ENCODE measurements at places on chromosomes 13 and 19.

- no peak for DNase-seq
Observed at GRCh38 chr13:43088093-43088511, 64.7 kb downstream of the DNAJC15 start.

- no peak for DNase-seq
Observed at GRCh38 chr13:75173457-75174356, 308.3 kb downstream of the TBC1D4 start.

GRCh38 chr13:111908981-111909380, 158.0 kb upstream of the SOX1 start:
- DNase-seq = no peak

DNA sequence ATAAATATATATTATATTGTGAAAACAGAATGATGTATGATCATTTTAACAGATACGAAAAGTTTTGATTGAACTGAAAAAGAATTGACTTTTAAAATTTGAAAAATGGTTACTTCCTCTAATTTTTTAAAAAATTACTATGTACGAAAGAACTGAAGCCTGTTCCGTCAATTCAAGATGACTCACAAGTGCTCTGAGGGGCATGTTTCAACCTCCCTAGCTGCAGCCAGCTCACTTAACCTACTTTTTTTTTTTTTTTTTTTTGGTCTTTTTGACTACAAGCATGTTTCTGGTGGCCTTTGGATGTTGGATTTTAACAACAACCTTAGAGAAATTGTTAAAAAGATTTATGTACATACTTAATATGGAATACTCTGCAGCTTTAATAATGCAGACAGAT, 1139.3 kb downstream of the DIAPH3 start:
- DNase-seq = no peak

GRCh38 chr19:37361994-37362393, 8.9 kb upstream of the ZNF527 start:
- no peak for DNase-seq

DNA sequence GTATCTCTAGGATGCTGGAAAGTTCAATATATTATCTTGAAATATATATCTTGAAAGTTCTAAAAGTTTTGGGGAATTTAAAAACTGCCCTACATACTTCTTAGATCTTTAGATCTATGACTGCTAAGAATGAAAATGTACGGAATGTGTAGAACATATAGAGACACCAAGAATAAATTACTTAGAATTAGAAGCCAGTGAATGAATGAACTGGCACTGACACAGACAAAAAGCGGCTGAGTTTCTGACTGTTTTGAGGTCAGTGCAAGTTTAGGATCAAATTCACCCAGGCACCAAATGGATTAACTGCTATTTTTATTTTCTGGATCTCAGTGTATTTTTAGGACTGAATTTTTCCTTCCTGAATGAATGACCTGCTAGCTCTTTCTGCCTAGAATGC, 411.2 kb downstream of the KCTD12 start:
- no peak for DNase-seq

Data from stimulated activated CD8-positive, alpha-beta memory T cell treated with anti-CD3 and anti-CD28 coated beads, Interleukin-15, amount 100 ng/mL, for 24 hours (primary cell).